ENCODE measurements at places on chromosomes 1 and 21. TPM values are rescaled to one million over a fixed set of nuclear protein-coding genes. Genes with fewer than 3 reads are reported as not detected.

DNA sequence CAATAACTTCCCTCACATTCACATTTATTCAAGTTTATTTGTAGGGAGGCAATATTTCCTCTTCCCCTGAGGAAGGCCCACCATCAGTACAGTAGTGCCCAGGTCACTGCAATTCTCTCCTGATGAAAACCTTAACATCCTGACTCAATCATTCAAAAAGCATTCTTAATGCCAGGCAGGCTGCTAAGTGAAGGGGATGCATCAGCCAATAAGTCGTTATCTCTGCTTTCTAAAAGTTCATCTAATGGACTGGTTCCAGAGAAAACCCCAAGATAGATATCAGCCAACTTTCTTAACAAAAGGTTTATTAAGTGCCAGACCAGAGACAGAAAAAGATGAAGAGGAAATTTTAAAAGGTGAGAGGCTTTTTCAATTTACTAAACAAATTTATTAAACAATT lies 17.3 kb downstream of the OTUD7B start:
- DNase-seq = no peak

GRCh38 chr1:39407896-39408640 lies 83.4 kb upstream of the BMP8A start:
- DNase-seq = no peak

DNA sequence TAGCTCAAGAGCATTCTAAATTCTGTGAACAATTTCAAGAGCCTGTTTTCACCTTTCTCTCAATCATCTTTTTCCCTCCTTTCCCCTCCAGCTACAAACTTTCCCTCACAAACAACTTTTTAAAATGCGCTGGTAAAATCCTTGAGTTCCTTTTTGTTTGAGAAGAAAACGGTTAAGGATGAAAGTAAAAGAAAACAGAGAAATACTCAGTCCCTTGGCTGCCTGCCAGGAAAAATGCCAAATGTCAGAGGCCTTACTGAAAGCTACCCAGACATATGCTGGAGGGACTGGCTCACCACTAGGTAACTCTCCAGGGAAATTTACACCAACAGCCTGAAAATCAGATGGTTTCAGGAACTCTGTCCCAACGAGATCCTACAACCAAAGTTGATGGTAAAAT lies 11.0 kb upstream of the SERBP1 start:
- DNase-seq = no peak

The OR2L5 gene
- total RNA-seq = 0.41 TPM

DNA sequence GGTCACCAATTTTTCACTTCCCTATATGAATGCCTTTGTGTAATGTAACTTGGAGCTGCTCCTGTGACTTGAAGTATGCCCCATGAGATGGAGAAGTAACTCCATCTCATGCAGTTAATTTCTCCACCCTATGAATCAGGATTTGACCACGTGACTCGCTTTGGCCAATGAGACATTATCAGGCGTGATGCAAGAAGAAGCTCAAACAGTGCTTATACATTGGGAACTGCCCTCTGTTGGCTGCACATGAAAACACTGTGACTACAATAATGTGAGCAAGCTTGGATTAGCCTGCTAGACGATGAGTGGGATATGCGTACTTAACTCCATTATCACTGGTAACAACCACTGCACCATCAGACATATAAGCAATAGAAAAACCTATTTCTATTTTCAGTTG lies 684.4 kb downstream of the PLA2G4A start:
- DNase-seq = no peak

DNA sequence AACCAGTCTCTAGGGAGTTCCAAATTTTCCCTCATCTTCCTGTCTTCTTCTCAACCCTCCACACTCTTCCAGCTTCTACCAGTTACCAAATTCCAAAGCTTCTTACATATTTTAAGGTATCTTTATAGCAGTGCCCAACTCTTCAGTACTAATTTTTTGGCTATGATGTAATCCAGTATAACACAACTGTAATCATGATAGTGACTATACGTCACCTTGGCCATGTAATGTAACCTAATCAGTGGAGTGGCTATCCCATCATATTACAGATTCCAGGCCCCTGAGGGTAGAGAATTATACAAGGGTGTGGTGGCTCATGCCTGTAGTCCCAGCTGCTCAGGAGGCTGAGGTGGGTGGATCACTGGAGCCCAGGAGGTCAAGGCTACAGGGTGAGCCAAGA lies 143.2 kb downstream of the CLEC20A start:
- DNase-seq = no peak

DNA sequence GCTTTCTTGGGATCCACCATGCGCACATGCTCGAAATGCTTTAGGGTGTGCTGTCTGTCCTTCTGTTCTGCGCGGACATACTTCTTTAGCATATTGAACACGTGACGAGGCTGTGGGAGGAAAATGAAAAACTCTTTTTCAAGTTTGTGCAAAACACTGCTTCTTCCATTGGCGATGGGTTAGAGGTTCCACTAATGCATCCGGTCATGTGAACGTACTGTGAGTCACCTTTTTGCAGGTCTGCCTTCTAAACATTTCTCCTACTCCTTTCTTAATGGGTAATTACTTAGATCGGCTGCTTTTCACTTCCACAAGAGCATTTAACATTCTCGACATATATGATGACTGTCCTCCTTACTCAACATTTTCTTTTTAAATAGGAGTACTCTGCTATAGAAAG lies 214.9 kb downstream of the APP start:
- DNase-seq = no peak

DNA sequence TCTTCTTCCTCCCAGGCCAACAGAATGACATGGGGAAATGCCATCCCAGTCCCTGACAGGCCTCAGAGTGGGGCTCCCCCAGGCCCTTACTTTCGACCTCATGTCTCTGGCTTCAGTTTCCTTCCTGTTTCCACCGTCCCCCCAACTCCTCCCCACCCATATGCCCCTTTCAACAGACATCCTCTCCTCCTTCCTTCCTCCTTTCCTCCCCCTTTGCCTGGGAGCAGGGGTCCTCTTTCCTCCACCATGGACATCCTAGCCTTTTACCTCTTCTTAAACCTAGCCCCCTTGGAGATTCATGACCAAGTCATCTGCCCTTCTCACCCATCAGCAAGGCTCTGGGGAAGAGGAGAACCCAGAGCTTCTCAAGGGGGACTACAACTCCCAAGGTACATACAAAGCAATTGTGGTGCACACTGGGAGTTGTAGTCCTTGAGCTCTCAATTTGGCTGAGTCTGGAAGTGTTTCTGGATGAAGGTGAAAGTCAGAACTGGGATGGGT lies 4.0 kb downstream of the ZBTB7B start:
- no peak for DNase-seq

DNA sequence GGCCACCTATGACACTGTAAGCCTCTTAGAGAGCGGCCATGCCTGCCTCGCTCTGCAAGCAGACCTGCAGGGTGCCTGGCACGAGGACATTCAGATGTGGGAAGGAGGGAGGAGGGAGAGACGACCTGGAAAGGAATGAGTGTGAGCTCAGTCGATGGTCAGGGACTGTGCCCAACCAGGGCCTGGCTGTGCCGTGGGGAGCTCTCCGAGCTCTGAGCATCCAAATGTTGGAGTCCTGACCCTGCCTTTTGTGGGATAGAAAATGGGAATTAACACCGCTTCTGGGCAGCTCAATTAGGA lies 7.3 kb downstream of the CSTB start:
- DNase-seq = no peak

GRCh38 chr1:944341-945325 lies 14.4 kb downstream of the NOC2L start:
- DNase-seq = no peak

GRCh38 chr1:110875216-110875731 lies 2.3 kb downstream of the CD53 start:
- DNase-seq = no peak

- DNase-seq = no peak
These were observed 43.2 kb downstream of the ELK4 start for GRCh38 chr1:205588636-205589035.

The RUNX3 gene
- not detected for total RNA-seq

- DNase-seq = no peak
These were observed 136.9 kb upstream of the SPATA6 start for GRCh38 chr1:48608882-48609281.

- no peak for DNase-seq
These were observed 107.4 kb downstream of the SLC45A1 start for GRCh38 chr1:8425150-8425780.

The ZNF678 gene
- total RNA-seq = 48.1 TPM

The AGT gene
- 4.1 TPM for total RNA-seq

DNA sequence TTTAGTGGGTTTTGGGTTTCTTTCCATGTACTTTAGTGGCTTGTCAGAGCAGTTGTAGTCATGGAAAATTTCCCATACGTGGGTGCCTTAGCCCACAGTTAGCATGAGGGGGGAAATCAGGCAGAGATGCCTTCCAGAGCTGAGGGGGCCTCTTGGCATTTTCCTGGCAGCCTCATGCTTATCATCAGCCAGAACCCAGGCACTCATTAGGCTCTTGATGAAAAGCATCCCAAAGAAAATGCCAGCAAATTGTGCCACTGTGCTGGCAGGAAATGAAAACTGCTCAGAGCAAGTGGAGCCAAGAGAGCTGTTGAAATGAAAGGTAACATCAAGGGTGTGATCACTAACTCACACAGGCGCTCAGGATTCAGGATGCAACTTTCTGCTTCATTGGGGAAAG lies 128.0 kb downstream of the TNNI3K start:
- no peak for DNase-seq

The F13B gene
- total RNA-seq = not detected

DNA sequence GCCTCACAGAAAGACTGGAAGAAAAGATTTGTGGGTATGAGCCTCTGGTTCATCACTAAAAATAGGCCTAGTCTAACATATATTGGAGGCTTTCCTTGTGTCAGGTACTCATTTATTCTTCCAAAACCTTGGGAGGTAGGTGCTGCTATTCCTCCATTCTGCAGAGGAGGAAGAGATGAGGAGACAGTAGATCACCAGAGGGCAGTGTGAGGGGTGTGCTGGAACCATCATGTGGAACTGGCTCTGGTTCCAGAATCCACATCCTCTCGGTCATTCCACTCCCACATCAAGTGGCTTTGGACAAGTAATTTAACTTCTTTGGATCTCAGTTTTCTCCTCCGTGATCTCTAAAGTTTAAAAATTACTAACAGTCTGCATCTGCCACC lies 7.4 kb upstream of the INKA2 start:
- no peak for DNase-seq

DNA sequence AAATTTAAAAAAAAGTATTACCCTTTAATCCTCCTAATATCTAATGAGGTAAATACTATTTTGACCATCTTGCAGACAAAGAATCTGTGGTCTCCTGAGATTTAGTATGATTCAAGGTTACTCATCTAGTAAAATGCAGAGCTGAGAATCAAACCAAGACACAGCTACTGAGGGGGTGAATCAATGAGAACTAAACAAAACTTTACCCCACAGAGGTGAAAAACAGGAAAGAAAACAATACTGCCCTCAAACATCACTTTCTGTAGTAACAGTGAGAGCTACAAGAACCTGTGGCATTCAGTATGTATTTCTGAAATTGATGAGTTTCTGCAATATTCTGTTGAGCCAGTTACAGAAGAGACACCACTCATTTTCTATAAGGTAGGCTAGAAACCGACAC lies 85.1 kb downstream of the JAK1 start:
- no peak for DNase-seq

DNA sequence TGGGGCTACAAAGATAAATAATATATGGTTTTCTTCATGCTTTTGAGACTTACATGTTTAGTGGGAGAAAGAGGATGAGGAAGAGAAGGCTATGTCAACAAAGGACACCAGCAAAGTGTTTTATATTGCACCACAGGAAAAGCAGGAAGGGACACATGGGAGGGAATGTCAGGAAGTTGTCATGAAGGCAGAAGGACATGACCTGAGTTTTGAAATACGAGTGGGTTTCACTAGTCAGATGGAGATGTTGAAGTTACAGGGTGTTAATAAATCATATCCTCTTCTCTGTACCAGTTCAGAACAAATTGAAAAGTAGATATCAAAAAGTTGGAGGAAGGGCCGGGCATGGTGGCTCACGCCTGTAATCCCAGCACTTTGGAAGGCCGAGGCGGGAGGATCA lies 18.2 kb upstream of the AGO1 start:
- DNase-seq = no peak

GRCh38 chr1:239098400-239099037 lies 287.8 kb upstream of the CHRM3 start:
- DNase-seq = no peak

- no peak for DNase-seq
These were observed 21.2 kb downstream of the IQGAP3 start for GRCh38 chr1:156551066-156551643.

The KDM5B gene
- total RNA-seq = 148 TPM

The C2CD4D gene
- under 0.01 TPM for total RNA-seq

DNA sequence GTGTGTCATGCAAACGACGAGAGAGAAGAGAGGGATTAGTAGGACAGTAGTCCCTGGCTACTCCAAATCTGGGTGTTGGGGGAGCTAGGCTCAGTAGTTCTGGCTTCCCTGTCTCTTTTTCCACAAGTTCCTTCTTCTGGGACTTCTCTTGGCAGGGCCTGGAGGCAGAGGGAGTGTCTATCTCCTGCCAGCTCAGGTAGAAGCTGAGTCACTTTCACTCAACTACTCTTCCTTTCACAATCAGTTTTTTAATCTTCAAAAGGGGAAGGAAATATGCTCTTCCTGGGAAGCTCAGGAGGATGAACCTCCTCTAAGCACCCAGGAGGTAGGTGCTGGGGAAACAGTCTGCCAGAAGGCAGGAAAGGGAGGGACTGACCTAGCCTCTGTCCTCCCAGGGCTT lies 35.2 kb upstream of the MAGOH start:
- no peak for DNase-seq

- no peak for DNase-seq
These were observed 180.2 kb upstream of the RUNX1 start for GRCh38 chr21:35229290-35229689.

DNA sequence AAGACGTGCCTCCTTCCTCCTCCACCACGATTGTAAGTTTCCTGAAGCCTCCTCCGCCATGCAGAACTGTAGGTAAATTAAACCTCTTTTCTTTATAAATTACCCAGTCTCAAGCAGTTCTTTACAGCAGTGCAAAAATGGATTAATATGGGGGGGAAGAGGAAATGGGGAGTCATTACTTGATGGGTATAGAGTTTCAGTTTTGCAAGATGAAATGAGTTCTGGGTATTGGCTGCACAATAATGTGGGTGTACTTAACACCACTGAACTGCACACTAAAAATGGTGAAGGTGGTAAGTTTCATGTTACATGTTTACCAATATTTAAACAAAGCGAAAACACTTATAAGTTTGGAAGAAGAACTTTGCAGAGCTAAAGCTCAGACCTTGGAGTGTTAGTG lies 24.3 kb upstream of the DISP1 start:
- no peak for DNase-seq

- no peak for DNase-seq
These were observed 16.8 kb downstream of the PTPRC start for GRCh38 chr1:198655459-198656121.

- DNase-seq = no peak
These were observed 24.4 kb upstream of the BCAR3 start for GRCh38 chr1:93705892-93706500.

The BARHL2 gene
- under 0.01 TPM for total RNA-seq

GRCh38 chr1:42784946-42785693 lies at the start of gene TMEM269:
TMEM269 (plus strand) TSS chr1:42784991; CDS start chr1:42789894, 4,903 bp downstream.
- DNase-seq = no peak

Measured in frontal cortex (tissue), 4 donors.